Dorsolateral prefrontal cortex (tissue), 122 donors: ENCODE measurements at places on chromosomes 6 and 20.
A peak's percentile ranks its signal among the peaks of the same experiment; 100 is the strongest.

DNA sequence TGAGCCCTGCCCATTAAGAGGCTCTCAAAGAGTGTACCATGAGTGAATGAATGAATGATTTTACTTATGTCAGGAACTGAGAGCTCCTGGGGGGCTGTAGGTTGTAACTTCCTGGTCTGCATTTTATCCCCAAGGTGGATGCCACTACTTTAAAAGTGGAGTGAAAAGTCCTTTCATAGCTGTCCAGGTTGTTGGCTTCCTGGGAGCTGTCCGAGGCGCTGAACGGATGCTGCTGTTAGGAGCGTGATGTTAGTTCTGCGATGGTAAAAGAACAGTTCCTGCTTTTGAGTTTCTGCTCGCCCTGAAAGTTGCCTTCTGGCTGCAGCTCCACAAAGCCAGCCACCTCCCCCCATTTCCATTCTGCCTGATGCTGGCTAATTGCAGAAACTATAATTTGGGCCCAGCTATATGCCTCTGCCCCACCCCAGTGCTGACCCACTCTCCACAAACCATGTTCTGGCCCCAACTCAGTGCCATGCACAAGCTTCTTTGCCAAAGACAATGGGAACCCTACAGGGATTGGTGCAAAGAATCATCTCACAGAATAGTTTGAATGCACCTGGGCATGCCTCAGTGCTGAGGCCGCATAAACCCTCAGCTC, 330.9 kb upstream of the CDH4 start:
- DNase-seq, result no peak

DNA sequence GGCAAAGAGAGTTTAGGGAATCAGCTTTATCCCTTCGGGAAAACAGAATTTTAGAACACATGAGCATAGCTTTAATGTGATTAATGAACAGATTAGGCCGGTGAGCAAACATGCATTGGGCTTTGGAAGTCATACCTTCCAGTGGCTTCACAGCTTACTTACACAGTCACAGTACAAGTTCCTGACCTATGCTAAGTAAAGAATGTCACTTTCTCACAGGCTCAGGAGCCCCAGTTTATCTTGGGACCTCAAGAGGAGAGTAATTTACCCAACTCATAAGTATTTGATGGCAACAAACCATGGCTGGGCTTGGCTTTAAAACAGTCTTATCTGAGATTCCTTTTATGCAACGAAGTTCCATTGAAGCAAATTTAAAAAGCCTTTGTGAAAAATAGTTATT, 195.9 kb downstream of the AKAP7 start:
- no peak for DNase-seq

- DNase-seq, result no peak
Observed at GRCh38 chr6:12007473-12007872, 4.6 kb upstream of the HIVEP1 start.

GRCh38 chr6:146781836-146782235, 183.1 kb downstream of the ADGB start:
- DNase-seq, result no peak

- no peak for DNase-seq
Observed at GRCh38 chr6:56868687-56869086, 86.2 kb upstream of the BEND6 start.

DNA sequence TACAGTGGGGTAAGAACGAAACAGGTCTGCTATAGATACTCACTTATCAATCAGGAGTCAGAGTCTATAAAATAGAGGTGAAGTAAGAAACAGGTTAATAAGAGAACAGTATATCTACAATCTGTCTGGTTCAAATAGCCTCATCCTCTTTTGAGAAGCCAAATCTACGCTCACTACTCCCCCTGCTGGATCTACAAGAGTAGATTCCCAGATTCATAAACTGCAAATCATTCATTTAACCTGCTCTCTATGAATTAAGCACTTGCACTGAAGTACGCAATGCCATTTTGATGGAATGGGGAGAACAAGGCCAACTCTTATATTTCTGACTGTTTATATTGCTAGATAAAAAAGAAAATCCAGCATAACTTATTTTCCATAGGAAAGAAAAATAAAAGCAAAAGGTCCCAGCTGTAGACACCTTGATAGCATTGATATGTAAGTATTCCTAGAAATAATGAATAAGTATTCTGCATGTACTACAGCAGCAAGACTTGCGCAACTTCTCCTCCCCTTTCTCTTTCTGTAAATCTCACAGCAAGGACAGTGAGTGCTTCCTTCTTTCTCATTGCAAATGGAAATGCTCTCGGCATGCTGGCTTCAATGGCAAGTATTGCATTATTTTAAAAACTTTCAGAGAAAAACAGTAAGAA, 92.3 kb downstream of the RFX6 start:
- DNase-seq, result no peak

GRCh38 chr6:163170294-163170883, 244.1 kb upstream of the QKI start:
- no peak for DNase-seq

DNA sequence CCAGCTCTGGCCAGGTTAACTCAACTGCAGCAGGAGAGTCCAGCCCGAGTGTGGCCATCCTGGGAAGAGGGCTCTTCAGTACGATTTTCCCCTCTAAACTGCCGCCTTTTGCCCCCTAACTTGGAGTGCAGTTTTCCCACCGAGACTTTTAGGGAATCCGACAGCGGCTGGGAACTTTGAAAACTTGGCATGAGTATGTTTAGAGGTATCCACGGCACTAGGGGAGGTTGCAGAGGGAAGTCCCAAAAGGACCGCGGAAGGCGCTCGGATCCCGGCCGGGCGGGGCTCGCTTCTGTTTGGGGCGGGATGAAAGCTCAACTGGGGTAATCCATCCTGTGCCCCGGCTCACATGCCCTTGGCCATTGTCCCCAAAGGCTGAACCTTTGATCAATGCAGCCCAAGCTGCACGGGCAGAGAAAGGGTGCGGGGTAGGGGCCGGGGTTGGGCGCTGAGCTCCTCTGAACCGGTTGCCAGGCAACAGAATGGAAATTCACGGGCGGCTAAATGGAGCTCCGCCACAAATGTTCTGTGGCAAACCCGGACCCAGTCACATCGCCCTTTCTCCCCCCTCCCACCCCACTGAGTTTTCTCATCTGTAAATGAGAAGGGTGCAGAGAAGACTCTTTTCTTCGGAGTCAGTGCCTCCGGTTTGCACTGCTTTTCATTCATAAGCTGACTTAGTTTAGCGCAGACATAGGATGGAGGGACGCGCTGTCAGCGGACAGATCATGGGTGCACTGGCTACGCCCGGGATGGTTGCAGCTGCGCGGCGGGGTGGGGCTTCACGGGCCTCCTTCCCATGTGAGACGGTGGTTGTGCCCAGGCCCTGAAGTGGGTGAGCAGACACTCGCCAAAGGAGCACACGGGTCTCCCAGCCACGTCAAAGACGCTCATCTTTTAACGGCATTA, 2.3 kb downstream of the BMP6 start:
- no peak for DNase-seq

GRCh38 chr6:55423933-55424332, 96.7 kb downstream of the GFRAL start:
- no peak for DNase-seq

- DNase-seq, result no peak
Observed at GRCh38 chr20:44587035-44587980, 4.9 kb downstream of the PKIG start.

DNA sequence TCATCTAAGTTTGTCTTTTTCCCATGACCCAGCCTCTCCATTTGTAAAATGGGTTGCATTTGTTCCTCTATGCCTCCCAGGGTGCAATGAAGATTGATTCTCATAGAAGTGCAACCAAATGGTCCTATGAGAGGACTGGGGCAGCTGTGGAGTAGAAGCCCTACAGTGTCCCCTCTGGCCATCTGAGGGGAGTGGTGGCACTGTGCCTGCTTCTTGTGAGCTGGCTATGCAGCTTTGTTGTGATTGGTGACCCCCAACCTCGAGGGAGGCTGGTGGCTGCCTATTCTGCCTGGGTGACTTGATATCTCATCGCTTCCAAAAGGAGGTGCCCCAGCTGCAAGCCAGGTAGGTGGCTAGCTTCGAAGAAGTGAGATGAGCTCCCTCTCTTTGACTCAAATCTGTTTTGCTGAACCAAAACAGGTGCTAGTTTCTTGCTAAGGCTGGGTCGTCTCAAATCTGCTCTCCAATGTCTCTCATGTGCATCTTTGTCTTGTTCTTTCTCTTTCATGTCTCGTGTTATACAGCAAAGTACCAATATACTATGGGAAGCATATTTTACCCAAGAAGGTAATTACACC, 33.9 kb downstream of the TXLNB start:
- DNase-seq, result no peak

GRCh38 chr6:53347250-53347920, 1.4 kb downstream of the ELOVL5 start:
- DNase-seq, result peak; percentile 16

GRCh38 chr6:135195041-135195440, 13.9 kb downstream of the MYB start:
- no peak for DNase-seq

GRCh38 chr6:13467216-13467600, 20.2 kb downstream of the GFOD1 start:
- DNase-seq, result no peak

GRCh38 chr6:96626759-96627364, 63.9 kb downstream of the FHL5 start:
- no peak for DNase-seq

GRCh38 chr6:108744996-108745395, 103.2 kb upstream of the ARMC2 start:
- no peak for DNase-seq

- no peak for DNase-seq
Observed at GRCh38 chr6:153989989-153990388, 49.1 kb upstream of the OPRM1 start.
